ENCODE measurements at places on chromosomes 3 and 15.

GRCh38 chr15:82847703-82848102 lies 38.3 kb downstream of the WHAMM start:
- no peak for DNase-seq

DNA sequence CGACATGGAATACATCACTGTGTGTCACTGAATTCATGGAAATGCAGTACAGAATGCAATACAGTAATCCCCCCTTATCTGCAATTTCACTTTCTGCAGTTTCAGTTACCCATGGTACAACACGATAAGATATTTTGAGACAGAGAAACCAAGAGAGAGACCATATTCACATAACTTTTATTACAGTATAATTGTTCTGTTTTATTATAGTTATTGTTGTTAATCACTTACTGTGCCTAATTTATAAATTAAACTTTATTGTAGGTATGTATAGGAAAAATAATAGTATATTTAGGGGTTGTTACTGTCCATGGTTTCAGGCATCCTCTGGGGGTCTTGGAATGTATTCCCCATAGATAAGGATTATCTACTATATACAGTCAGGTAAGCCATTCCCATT lies 61.8 kb downstream of the MBNL1 start:
- no peak for DNase-seq

DNA sequence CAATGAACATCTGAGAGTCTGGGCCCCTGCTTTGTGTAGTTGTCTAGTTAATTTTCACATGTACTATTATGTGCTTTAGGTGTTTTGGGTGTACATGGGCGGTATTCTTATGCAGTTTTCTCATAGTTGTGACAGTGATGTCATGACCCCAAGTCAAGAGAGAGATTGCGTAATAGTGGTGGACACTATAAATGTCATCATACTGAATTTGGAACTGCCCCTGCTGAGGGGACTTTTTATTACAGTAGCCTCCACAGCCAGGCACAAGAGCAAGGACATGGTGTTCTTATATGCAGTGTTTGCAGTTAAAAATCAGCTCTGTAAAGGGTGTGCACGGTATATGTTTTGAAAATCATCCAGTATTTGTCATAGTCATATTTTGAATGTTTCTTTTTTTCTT lies 29.5 kb downstream of the ABHD2 start:
- DNase-seq: no peak

GRCh38 chr3:121223116-121223515 lies 315.1 kb downstream of the STXBP5L start:
- no peak for DNase-seq

- no peak for DNase-seq
Observed at GRCh38 chr15:55535436-55535835, 27.4 kb upstream of the DNAAF4 start.

DNA sequence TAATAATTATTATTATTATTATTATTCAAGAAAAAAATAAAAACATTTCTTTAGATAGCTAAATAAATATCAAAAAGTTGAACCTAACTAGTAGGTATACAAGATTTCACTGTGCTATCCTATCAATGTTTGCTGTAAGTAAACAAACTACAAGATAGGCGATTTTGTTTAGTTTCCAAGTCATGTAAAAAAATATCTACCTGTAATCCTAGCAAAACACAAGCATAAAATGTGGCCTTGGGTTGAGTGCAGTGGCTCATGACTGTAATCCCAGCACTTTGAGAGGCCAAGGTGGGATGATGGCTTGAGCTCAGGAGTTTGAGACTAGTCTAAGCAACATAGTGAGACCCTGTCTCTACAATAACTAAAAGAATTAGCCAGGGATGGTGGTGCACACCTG lies 71.6 kb upstream of the CSPG5 start:
- DNase-seq: no peak

- DNase-seq: no peak
Observed at GRCh38 chr3:80785475-80785874, 976.0 kb downstream of the GBE1 start.

DNA sequence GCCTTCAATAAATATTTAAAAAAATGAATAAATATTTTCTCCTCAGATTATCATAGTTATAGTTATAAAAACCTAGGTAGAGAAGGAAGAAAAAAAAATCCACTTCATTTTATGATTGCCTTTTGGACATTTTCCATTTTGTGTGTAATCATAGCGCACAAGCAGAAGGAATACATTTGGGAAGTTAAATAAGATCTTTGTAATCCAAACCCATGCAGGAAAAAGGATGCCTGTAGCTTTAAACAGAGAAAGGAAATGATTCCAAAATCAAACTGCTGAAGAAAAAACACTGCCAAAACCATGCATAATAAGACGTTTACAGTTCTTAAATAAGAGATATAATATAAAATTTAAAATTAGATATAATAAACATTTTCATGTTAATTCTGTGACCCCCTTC lies 7.4 kb upstream of the CCDC54 start:
- DNase-seq: no peak

DNA sequence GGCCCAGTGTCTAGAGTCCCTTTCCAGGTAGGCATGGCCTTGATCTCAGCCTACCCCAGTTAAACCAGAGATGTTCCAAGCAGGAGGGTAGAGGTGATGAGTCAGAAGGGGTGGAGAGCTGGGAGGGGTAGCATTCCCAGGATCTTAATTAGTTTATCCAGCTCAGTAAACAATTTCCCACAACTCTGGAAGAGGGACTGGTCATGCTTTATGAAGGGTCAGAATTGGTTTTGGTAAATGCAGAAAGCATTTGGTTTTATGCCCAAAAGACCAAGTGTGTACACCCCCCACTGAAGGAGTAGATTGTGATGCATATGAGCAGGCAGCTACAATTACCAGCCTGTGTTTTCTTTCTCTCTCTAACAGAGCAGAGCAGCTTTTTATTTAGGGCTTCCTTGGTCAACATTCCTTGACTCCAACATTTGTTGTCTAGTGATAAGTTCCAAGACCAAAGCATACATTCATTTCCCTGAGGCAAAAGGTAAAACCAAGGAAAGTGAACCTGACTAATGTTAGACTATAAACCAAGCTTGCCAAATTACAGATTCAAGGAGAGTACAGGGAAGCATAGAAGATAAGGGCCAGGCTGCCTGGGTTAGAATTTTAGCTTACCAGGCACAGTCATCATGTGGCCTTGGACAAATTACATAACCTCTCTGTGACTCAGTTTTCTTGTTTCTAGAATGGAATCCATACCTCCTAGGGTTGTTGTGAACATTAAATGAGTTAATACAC lies 17.6 kb downstream of the EXOSC7 start:
- DNase-seq: no peak

DNA sequence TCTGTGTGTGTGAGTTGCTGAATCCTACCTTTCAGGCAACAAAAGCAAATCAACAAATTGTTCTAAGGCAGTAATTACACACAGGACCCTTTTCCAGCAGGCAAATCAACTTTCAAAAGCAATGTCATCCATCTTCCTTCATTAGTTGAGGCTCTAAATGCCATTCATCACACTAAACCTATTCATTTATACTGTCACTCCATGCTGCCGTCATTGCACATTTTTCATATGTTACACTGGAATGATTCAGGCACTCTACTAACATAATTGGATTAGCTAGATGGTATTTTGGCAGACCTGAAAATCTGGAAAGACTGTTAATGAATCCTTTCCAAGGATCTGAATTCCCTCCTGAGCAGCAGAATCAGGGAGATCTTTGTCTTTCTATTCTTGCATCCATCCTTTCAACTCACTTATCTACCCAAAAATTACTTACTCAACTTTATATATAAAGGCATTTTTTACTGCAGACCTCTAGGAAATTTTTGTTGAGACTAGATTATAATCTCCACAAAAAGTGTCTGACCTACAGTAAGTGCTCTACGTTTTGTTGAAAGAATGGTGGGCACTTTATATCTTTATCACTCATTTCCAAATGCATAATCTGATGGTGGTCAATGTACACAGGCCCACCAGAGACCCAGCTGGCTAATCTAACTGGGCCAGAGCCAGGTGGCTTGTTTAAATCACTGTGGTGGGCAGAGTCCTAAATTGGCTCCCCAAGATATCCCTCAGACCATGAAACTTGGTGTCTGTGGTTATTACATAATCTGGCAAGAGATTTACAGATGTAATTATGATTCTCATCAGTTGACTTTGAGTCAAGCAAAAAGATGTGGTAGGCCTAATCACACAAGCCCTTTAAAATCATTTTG lies 25.0 kb downstream of the MIX23 start:
- no peak for DNase-seq

- no peak for DNase-seq
Observed at GRCh38 chr3:64214381-64215018, 10.8 kb downstream of the PRICKLE2 start.

DNA sequence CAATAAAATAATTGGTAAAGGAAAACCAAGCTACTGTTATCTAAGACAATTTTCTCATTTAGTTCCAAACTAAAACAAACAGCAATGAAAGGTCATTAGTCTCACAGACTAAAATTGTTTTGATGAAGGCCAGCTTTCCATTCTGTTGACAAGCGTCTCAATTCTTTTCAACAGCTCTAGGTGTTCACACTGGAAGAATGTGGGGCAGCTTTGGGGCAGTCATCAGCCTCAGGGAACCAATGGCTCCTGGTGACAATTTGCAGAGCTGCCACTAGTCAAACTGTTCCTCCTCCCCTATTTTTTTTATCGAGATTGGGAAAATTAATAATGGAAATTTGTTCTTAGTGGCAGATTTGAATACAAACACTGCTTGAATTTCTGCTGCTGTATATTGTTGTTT lies 104.2 kb downstream of the MEIS2 start:
- DNase-seq: no peak

Data from stimulated activated CD4-positive, alpha-beta T cell treated with anti-CD3 and anti-CD28 coated beads, Interleukin-1b, Interleukin-23, amount 100 ng/mL, for 1 hour (primary cell).